ENCODE measurements at places on chromosomes 2 and 18. TPM values are rescaled to one million over a fixed set of nuclear protein-coding genes. Genes with fewer than 3 reads are reported as not detected.

DNA sequence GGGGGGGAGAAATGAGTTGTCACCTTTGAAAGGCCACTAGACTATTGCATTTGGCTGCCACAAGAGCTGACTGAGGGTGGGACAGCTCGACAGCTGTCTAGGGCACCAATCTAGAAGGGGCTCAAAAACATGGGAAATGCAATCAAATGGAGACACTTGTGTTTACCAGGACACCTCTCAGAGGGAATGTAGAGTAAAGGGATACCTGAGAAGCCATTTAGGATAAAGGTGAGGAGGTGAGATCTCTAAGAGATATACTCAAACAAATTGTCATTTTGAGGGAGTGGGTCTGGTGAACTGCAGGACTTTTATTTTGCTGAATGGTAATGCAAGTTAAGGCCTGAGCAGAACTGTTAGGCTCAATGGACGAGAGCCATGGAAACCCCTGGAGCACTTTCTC, 159.8 kb downstream of the DDX1 start:
- no peak overlapping the region for H3K27ac ChIP-seq
- H3K4me3 ChIP-seq, result no peak overlapping the region
- DNase-seq, result no peak
- peaks cover 11% of the 10 kb centered on the region for H3K27me3 ChIP-seq

DNA sequence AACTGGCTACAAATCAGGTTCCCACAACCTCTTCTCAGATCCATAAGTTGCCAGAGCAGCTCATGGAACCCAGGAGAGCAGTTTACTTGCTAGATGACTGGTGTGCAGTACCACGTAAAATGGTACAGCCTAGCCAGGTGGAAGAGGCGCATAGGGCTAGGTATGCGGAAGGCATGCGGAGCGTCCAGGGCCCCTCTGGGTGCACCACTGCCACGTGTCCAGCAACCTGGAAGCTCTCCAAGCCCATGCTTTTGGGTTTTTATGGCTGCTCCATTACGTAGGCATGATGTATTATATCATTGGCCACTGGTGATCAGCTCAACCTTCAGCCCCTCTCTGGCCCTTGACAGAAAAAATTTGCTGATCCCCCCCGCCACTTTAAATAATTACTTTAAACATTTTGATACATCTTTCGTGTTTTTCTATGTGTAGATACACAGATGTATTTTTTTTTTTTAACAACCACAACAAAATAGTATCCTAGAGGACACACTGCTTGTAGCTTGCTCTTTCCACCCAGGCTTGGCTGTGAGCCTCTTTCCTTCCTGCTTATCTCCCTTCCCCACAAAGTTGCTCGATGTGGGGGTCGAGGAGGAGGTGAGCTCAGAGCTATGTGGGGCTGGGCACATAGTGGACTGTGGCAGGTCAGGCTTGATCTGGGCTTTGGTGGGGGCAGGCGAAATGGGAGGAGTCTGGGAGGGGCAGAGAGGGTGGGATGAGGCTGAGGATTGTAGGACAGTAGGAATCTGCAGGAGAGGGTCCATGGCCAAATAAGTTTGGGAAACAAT, 65.4 kb upstream of the MCFD2 start:
- no peak for DNase-seq
- no peak overlapping the region for H3K4me3 ChIP-seq
- H3K27me3 ChIP-seq, result no peaks in the 10 kb centered on the region
- peaks cover 50% of the 10 kb centered on the region for H3K4me1 ChIP-seq
- peak overlapping the region; percentile 94 for H3K27ac ChIP-seq
- H3K36me3 ChIP-seq, result no peaks in the 10 kb centered on the region

The CFAP53 gene
- 0.42 TPM for total RNA-seq

GRCh38 chr2:104638859-104639202, 215.1 kb upstream of the POU3F3 start:
- H3K4me1 ChIP-seq, result no peaks in the 10 kb centered on the region
- no peak for DNase-seq
- H3K27ac ChIP-seq, result no peak overlapping the region
- no peak overlapping the region for H3K4me3 ChIP-seq

DNA sequence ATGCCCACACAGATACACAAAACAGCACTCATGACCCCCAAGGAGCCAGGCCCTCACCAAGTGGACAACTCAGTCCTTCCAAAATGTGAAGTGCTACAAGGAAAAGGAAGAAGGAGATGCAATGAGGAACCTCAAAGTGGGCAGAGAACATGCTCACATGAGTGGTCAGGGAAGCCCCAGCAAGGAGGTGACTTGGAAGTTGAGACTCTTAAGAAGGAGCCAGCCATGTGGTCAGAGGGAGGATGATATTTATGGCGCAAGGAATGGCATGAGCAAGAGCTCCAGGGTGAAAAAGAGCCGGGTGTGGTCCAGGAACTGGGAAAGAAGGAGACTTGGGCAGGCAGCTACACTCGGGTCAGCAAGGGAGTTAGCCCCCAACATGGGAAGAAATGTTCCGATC, 30.0 kb upstream of the KLHL29 start:
- no peak overlapping the region for H3K4me3 ChIP-seq
- no peak overlapping the region for H3K27ac ChIP-seq
- peaks cover 70% of the 10 kb centered on the region for H3K27me3 ChIP-seq
- H3K36me3 ChIP-seq, result peaks cover 2% of the 10 kb centered on the region
- H3K4me1 ChIP-seq, result no peaks in the 10 kb centered on the region

The C2orf78 gene
- not detected for total RNA-seq

DNA sequence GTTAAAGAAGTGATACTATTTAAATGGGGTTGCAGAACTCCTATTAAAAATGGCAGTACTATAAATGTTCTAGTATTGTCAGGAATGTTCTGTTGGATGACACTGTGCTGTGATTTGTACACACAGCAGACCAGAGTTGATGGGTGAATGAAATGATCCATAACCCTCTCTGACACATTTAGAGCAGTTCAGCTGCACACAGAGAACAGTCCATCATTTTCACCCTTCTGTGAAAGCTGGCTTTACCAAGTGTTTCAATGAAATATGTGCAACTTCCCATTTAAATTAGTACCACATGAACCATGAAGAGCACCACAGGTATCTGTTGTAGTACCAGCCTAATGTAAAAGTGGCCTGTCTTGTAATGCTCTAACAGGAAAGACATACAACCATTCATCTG, 981.4 kb downstream of the TMEM182 start:
- no peaks in the 10 kb centered on the region for H3K27me3 ChIP-seq
- H3K4me1 ChIP-seq, result no peaks in the 10 kb centered on the region
- H3K4me3 ChIP-seq, result no peak overlapping the region
- DNase-seq, result no peak
- H3K27ac ChIP-seq, result no peak overlapping the region

The MRO gene
- not detected for total RNA-seq

DNA sequence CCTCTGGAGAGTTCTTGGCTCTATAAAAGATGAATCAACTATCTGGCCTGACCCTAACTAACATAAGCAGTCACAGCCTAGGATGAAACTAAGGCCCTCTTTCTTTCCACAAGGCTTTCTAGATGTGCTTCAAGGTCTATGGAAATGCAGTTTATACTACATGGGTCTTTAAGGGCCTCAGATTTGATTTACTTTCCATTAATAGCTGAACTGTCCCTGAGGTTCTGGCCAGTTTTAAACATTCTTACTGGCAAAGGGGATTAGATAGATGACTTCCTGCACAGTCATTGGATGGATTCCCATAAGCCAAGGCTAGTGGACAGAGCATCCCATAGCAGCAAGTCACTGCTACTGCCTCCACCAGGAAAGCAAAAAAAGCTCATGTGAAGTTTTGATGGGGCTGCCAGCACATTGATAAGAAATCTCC, 38.1 kb upstream of the LCLAT1 start:
- H3K27me3 ChIP-seq, result peaks cover 1% of the 10 kb centered on the region
- H3K4me1 ChIP-seq, result peaks cover 15% of the 10 kb centered on the region
- no peak for DNase-seq
- H3K27ac ChIP-seq, result no peak overlapping the region
- no peaks in the 10 kb centered on the region for H3K36me3 ChIP-seq
- no peak overlapping the region for H3K4me3 ChIP-seq

DNA sequence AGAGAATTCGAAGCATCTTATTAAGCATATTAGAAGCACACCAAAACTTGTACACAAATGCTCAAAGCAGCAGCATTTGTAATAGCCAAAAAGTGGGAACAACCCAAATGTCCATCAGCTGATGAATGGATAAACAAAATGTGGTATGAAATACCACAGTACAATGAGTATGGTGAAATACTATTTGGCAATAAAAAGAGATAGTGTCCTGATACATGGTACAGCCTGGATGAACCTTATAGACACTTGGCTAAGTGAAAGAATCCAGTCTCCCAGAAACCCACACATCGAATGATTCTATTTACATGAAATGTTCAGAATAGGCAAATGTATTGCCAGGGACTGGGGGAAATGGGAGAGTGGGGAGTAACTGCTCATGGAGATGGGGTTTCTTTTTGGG, 3.0 kb downstream of the SPATA3 start:
- H3K27me3 ChIP-seq, result peaks cover 66% of the 10 kb centered on the region
- H3K27ac ChIP-seq, result no peak overlapping the region
- H3K4me1 ChIP-seq, result peaks cover 3% of the 10 kb centered on the region

The TMEM163 gene
- total RNA-seq, result 0.57 TPM

DNA sequence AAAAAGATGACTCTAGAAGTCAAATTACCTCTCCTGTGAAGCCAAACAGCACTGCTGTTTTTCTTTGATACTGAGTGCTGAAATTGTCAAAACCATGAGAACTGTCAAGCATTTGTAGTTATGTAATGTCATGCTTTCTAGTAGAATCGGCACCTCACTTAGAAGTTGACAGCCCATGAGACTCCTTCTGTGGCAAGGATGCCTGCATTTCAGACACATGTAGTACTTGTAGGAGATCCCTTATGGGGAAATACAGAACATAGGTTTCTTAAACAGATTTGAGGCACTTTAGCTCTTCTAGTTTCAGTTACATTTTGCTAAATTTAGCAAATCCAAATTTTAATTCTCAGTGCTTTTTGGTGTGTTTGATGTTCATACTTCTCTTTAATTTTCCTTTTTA, 15.7 kb downstream of the ZNF407 start:
- peak overlapping the region; percentile 37 for H3K27ac ChIP-seq
- H3K4me1 ChIP-seq, result peaks cover 21% of the 10 kb centered on the region

DNA sequence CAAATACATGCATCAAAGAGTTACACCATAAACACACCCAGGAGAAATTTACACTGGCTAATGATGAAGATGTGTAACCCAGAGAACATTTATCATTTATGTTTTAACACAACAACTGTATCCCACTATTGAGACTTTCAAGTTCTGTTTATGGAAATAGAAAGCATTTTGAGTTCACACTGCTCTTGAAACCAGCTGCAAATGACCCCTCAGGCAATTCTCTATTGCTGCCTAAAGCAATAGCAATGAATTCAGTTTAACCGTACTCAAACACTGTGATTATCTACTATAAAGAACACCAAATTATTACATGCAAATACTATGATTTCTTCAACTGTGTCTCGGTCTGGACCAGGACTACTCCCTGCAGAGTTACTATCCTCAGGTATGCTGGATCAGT, 452.7 kb upstream of the NRXN1 start:
- no peaks in the 10 kb centered on the region for H3K36me3 ChIP-seq
- DNase-seq, result no peak
- no peak overlapping the region for H3K27ac ChIP-seq
- no peaks in the 10 kb centered on the region for H3K4me1 ChIP-seq
- no peaks in the 10 kb centered on the region for H3K27me3 ChIP-seq

The MYCN gene
- 0.37 TPM for total RNA-seq

The IL36G gene
- not detected for total RNA-seq

GRCh38 chr2:217383620-217384019, 523.8 kb upstream of the TNP1 start:
- H3K27ac ChIP-seq, result no peak overlapping the region
- DNase-seq, result no peak
- no peak overlapping the region for H3K4me3 ChIP-seq
- no peaks in the 10 kb centered on the region for H3K36me3 ChIP-seq
- no peaks in the 10 kb centered on the region for H3K27me3 ChIP-seq
- H3K4me1 ChIP-seq, result no peaks in the 10 kb centered on the region

DNA sequence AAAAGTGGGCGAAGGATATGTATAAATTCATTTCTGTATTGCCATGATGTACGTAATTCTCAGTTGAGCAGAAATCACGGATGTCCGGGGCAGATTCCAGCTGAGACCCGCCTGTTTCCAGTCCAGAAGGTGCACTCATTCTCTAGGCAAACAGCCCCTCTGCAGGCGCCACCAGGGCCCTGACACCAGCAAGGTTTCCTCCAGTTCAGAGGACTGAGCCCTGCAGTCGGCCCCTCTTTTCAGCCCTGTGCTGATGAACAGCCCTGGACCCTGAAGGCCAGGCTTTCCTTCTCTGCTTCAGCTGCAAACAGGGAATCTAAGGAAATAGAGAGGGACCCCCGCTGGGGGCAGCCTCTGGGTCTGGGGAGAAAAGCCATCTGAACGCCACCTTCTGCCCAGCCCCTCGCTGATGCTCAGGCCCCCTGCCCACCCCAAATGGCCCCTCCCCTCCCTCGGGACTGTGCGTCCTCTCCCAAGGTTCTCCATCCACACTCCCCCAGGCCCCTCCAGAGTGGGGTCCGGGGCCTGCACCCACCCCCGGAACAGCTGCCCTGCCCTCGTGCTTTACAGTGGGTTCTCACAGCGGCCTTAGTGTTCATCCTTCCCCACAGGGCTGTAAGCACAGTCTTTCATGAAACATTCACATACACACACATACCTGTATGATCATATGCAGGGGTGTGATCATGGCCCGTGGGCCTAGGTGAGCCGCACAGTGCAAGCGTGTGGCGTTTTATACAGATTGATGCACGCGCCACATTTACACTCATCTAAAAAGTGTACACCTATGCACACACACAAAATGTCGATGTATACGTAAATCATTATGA, 12.1 kb downstream of the COPS9 start:
- peaks cover 10% of the 10 kb centered on the region for H3K27me3 ChIP-seq
- peaks cover 7% of the 10 kb centered on the region for H3K36me3 ChIP-seq
- peaks cover 4% of the 10 kb centered on the region for H3K4me1 ChIP-seq
- H3K27ac ChIP-seq, result no peak overlapping the region
- H3K4me3 ChIP-seq, result no peak overlapping the region

All from T-helper 17 cell (primary cell).